ENCODE measurements at places on chromosomes 6 and 20.
A peak's percentile ranks its signal among the peaks of the same experiment; 100 is the strongest.

GRCh38 chr6:28589957-28590349, 64.3 kb downstream of the GPX5 start:
- DNase-seq: no peak

DNA sequence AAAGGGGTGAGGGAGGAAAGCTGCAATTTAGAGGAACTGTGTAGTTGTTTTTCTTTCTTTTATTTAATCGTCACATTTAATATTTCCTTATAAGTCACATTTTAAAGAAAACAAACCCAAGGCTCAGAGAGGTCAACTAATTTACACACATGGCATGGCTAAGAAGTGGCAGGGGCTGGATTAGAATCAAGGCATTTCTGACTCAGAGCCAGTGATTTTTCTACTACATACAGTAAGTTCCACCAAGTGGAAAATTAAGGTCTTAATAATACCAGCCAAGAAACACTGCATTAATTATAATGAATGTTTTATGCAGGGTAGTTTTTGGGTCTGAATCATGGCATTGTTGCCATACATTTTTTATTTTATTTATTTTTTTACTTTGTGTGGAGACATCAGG, 607.7 kb upstream of the CITED2 start:
- DNase-seq: peak; percentile 42

- peak; percentile 36 for DNase-seq
These were observed 145.5 kb upstream of the ZNF217 start for GRCh38 chr20:53738945-53739798.

- DNase-seq: no peak
These were observed 187.0 kb upstream of the TAB2 start for GRCh38 chr6:149130508-149130907.

GRCh38 chr20:21554376-21554890, 40.6 kb upstream of the NKX2-2 start:
- no peak for DNase-seq
